ENCODE measurements at places on chromosomes 11 and 22.

DNA sequence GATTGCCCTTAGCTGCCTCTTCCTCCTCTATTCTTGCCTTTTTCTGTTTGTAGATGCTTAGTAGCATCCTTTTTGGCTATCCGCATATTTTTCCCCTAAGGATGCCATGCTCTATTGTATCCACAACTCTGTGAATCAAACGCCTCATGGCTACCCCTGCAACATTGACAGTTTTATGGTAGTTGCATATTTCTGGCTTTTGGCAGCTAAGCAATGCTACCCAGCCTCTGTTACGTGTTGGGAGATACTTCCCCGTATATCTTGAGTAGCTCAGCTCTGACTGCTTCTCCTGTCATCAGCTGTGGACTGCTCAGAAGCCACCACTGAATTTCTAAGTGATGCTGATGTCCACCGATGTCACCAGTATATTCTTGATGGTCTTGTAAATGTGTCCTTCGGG lies 15.1 kb upstream of the SLC3A2 start:
- no peak for DNase-seq
- no peaks in the 10 kb centered on the region for H3K36me3 ChIP-seq
- H3K4me1 ChIP-seq, result no peaks in the 10 kb centered on the region
- H3K27ac ChIP-seq, result no peak overlapping the region
- H3K4me3 ChIP-seq, result no peak overlapping the region

DNA sequence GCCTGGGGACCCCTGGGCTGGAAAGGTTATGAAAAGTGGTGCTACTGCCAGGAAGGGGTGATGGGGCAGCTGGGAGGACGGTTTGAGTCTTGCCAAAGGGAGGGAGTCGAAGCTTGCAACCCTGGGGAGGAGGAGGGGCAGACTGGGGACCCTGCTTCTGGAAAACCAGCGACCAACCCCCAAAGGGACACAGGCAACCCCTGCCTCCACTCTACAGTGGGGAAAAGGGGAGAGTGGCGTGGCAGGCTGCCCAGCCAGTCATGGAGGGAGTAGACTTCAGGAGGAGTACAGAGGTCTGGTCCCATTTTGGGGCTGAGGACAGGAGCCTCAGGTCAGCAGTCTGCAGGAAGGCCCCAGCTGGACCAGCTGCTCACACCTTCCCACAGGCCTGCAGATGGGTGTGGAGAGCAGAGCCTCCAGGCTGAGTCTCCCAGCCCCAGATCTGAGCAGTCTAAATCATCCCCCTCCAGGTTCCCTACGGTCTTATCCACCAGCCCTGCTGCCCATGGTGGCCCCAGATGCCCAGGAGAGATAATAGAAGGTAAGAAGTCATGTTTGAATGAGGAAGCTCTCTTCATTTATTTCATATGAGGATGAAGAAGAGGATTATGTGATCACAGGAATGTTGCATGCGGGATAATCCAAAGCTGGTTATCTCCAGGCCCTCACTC lies 3.3 kb downstream of the DDT start:
- no peak for DNase-seq
- H3K36me3 ChIP-seq, result peaks cover 5% of the 10 kb centered on the region

DNA sequence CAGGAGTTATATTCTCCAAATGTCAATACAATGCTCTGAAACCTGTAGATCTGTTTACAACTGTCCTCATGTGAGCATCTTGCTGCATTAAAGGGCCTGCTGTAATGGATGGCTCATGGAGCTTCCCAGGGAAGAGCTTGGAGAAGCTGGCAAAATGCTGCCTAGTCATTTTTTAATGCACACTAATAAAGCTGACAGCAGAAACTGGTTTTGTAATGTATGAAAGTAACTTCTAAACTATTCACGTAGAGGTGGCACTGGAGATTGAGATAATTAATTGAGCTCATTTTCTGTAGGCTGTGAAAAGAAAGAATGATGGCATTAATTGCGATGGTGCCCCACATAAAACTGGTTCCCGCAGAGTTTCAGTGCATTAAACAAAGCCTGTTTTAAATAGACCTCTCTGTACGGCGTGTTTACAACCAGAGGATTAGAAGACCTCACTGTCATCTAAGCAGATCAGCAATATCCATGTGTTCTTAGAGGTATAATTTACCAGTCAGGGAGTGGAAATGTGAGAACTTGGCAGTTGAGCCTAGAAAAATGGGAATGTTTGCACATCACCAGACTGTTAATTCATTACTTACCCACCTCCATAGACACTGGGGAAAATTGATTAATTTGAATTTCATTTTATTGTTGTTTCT lies 16.0 kb downstream of the POLA2 start:
- H3K36me3 ChIP-seq, result peaks cover 4% of the 10 kb centered on the region
- no peak for DNase-seq
- H3K4me1 ChIP-seq, result peaks cover 27% of the 10 kb centered on the region
- H3K4me3 ChIP-seq, result no peak overlapping the region

DNA sequence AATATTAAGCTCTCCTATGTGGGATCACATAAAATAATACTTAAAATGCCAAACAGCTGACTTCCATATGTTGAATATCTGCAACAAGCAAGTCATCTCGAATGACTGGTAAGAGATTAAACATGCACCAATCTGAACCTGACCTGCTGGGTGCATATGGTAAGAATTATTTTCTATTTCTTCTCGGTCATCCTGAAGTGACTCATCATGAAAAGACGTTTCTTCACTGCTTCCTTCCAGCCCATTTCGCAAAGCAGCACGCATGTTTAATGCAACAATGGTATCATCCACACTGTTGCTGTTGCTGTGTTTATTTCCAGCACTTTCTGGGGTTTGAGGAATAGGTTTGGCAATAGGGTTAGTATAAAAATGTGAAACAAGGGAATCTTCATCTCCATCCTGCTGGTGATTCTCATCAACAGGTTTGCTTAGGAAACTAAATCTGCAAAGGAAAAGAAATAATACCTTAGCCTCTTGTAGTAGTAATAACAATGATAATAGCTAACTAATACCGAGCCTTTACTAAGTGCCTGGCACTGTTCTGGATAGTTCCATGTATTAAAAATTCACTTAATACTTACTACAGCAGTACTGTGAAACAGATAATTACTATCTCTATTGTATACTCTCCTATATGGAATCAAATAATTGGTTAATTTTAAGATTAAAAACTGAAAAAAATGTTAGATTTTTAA lies 52.0 kb upstream of the CHRNA10 start:
- DNase-seq, result no peak
- no peaks in the 10 kb centered on the region for H3K27me3 ChIP-seq
- H3K4me3 ChIP-seq, result no peak overlapping the region
- H3K36me3 ChIP-seq, result peaks cover 30% of the 10 kb centered on the region
- peak overlapping the region; percentile 29 for H3K27ac ChIP-seq

GRCh38 chr11:43988040-43988817 lies 45.8 kb downstream of the C11orf96 start:
- H3K4me3 ChIP-seq, result no peak overlapping the region
- peak overlapping the region; percentile 74 for H3K27ac ChIP-seq
- no peaks in the 10 kb centered on the region for H3K36me3 ChIP-seq
- no peaks in the 10 kb centered on the region for H3K27me3 ChIP-seq
- no peak for DNase-seq

DNA sequence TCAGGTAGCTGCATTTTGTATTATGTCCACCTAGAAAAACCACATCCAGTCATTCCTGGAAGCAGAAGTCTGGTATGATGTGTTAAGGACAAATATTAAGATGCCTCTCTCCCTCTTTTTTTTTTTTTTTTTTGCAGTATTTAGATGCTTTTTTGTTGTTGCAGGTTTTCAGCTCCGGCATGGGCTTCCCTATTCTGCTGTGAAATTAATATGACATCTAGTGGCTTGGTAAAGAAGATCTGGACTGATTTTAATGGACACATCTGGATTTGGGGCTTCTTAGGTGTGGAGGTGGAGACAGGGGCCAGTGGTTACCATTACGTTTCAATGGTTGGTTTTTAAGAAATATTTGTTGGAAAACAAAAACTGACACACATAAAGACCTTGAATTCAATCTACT lies 47.5 kb upstream of the RASSF10 start:
- no peaks in the 10 kb centered on the region for H3K4me1 ChIP-seq
- no peak overlapping the region for H3K4me3 ChIP-seq
- no peaks in the 10 kb centered on the region for H3K27me3 ChIP-seq
- H3K36me3 ChIP-seq, result peaks cover 4% of the 10 kb centered on the region
- no peak overlapping the region for H3K27ac ChIP-seq

- H3K27ac ChIP-seq, result no peak overlapping the region
- no peaks in the 10 kb centered on the region for H3K36me3 ChIP-seq
- DNase-seq, result no peak
- H3K27me3 ChIP-seq, result no peaks in the 10 kb centered on the region
- peaks cover 10% of the 10 kb centered on the region for H3K4me1 ChIP-seq
- no peak overlapping the region for H3K4me3 ChIP-seq
These were observed 197.0 kb upstream of the SORL1-AS1 start for GRCh38 chr11:121649798-121650197.

GRCh38 chr11:118047749-118048148 lies 29.1 kb upstream of the TMPRSS4 start:
- H3K27me3 ChIP-seq, result no peaks in the 10 kb centered on the region
- peaks cover 12% of the 10 kb centered on the region for H3K4me1 ChIP-seq
- DNase-seq, result no peak
- no peaks in the 10 kb centered on the region for H3K36me3 ChIP-seq
- no peak overlapping the region for H3K27ac ChIP-seq

All from esophagus squamous epithelium (tissue), 5 donors.